Hepatocyte (in vitro differentiated cells): ENCODE measurements at places on chromosomes 5 and 9. TPM values are rescaled to one million over a fixed set of nuclear protein-coding genes. Genes with fewer than 3 reads are reported as not detected.

GRCh38 chr5:141641634-141642267, 5.0 kb downstream of the RELL2 start:
- H3K36me3 ChIP-seq, result no peaks in the 10 kb centered on the region
- H3K4me1 ChIP-seq, result peaks cover 9% of the 10 kb centered on the region
- H3K27me3 ChIP-seq, result no peaks in the 10 kb centered on the region
- no peak overlapping the region for H3K27ac ChIP-seq
- DNase-seq, result peak; percentile 62

GRCh38 chr9:111282845-111283244, 47.2 kb downstream of the OR2K2 start:
- no peak for DNase-seq
- H3K27ac ChIP-seq, result no peak overlapping the region
- no peaks in the 10 kb centered on the region for H3K4me1 ChIP-seq
- no peaks in the 10 kb centered on the region for H3K27me3 ChIP-seq
- no peaks in the 10 kb centered on the region for H3K36me3 ChIP-seq
- no peak overlapping the region for H3K4me3 ChIP-seq

DNA sequence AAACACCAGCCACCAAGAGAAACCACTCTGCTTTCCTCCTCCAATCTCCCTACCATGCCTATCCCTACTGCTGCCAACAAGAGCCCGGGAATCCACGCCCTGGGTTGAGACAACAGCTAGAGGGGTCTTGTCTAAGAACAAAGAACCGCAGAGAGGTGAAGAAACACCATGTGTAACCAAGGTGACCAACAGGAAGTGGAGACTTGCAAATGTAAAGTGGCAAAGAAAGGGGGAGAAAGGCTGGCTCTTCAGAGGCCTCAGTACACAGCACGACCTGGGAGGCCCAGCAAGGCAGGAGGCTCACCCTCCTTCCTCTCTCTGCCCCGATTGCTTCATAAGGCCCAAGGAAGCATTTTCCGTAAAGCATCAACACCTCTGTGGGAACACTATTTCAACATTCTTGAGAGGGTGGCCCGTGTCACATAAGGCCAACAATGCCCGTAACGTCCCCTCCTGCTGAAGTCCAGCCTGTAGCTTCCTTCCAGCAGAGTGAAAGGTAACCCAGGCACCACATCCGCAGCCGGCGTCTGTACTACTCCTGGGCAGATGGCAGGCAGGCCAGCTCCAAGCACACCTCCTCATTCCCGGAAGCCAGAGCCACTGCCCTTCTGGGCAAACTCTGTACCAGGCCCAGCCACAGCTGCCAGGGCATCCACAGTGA, 18.3 kb downstream of the CCNJL start:
- peaks cover 8% of the 10 kb centered on the region for H3K4me1 ChIP-seq
- DNase-seq, result no peak
- H3K27ac ChIP-seq, result peak overlapping the region; percentile 57
- no peaks in the 10 kb centered on the region for H3K36me3 ChIP-seq
- H3K27me3 ChIP-seq, result no peaks in the 10 kb centered on the region
- no peak overlapping the region for H3K4me3 ChIP-seq

- no peaks in the 10 kb centered on the region for H3K27me3 ChIP-seq
- no peak for DNase-seq
- H3K36me3 ChIP-seq, result no peaks in the 10 kb centered on the region
- no peak overlapping the region for H3K27ac ChIP-seq
These were observed 11.0 kb downstream of the RNF145 start for GRCh38 chr5:159198063-159199036.

DNA sequence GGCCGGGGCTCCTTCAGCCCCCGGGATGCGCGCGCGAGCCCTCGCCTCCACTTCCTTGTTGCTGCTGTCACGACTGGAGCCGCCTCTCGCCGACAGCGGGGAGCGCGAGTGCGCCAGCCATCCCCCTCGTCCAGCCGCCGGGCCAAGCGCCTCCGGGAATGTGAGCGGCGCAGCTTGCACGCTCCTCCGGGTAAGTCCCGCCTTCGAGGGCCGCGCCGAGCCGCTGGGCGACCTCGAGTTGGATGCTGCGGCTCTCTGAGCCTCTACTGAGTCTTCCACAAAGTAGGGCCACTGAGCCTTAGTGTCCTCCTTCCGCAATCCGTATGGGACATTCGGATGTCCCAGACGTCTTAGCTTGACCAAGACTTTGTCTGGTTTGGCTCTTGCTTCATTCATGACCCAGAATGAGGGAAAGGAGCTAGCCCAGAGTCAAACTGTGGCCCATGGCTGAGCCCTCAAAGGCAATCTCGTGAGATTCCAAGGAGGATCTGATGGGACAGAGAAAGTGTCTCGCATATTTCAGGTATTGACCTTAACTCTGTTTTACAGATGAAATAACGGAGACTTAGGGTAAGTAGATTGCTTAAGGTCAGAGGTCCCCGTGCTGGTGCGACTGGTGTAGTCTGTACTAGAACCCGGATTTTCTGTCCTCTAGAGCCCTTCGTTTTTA, 586 bp downstream of the HMGXB3 start:
- H3K4me1 ChIP-seq, result peaks cover 17% of the 10 kb centered on the region
- no peaks in the 10 kb centered on the region for H3K36me3 ChIP-seq
- peak overlapping the region; percentile 93 for H3K27ac ChIP-seq
- peak overlapping the region; percentile 77 for H3K4me3 ChIP-seq
- peak; percentile 67 for DNase-seq

DNA sequence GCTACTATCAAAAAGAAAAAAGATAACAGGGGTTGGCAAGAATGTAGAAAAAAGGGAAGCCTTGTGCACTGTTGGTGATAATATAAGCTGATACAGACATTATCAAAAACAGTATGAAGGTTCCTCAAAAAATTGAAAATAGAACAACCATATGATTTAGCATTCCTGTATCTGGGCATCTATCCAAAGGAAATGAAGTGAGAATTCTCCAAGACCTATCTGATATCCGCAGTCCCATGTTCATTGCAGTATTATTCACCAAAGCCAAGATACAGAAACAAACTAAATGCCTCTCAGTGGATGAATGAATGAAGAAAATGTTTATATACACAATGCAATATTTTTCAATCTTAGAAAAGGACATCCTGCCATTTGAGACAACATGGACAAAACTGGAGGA, 1943.3 kb downstream of the MAT2B start:
- no peak overlapping the region for H3K27ac ChIP-seq
- no peak overlapping the region for H3K4me3 ChIP-seq
- no peaks in the 10 kb centered on the region for H3K4me1 ChIP-seq
- no peaks in the 10 kb centered on the region for H3K36me3 ChIP-seq
- DNase-seq, result no peak
- no peaks in the 10 kb centered on the region for H3K27me3 ChIP-seq

- H3K27me3 ChIP-seq, result no peaks in the 10 kb centered on the region
- H3K4me3 ChIP-seq, result no peak overlapping the region
- H3K36me3 ChIP-seq, result no peaks in the 10 kb centered on the region
- H3K4me1 ChIP-seq, result no peaks in the 10 kb centered on the region
These were observed 24.8 kb upstream of the RLN1 start for GRCh38 chr9:5364294-5365024.

GRCh38 chr5:73171495-73171894, 1.5 kb upstream of the TMEM174 start:
- no peaks in the 10 kb centered on the region for H3K36me3 ChIP-seq
- no peaks in the 10 kb centered on the region for H3K4me1 ChIP-seq
- H3K27ac ChIP-seq, result no peak overlapping the region
- no peak overlapping the region for H3K4me3 ChIP-seq

GRCh38 chr9:129270903-129271431, 92.9 kb upstream of the IER5L start:
- DNase-seq, result no peak
- H3K27ac ChIP-seq, result no peak overlapping the region
- no peaks in the 10 kb centered on the region for H3K27me3 ChIP-seq
- H3K36me3 ChIP-seq, result no peaks in the 10 kb centered on the region

DNA sequence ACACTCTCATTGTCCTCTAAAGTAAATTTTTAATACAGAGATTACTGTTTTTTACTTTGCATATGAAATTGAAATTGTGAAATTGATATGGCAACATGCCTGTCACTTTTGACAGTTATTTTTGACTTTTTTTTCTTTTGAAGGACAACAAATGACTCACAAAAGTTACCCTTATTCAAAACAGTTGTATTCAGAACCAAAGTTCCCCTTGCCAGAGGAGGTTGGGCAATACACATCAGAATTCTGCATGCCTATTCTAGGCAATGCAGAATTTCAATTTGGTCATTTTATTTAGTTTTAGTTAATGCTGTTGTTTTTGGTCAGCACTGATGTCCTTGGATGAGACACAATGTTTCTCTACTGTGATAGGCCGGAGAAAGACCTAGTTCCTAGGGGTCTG, 299.1 kb upstream of the PRR16 start:
- H3K4me1 ChIP-seq, result no peaks in the 10 kb centered on the region
- no peaks in the 10 kb centered on the region for H3K27me3 ChIP-seq
- DNase-seq, result no peak
- no peak overlapping the region for H3K27ac ChIP-seq
- H3K36me3 ChIP-seq, result no peaks in the 10 kb centered on the region

- peaks cover 7% of the 10 kb centered on the region for H3K4me1 ChIP-seq
- no peak for DNase-seq
- H3K27ac ChIP-seq, result no peak overlapping the region
- H3K4me3 ChIP-seq, result no peak overlapping the region
- peaks cover 12% of the 10 kb centered on the region for H3K36me3 ChIP-seq
These were observed 22.0 kb downstream of the CCNH start for GRCh38 chr5:87390576-87391199.

DNA sequence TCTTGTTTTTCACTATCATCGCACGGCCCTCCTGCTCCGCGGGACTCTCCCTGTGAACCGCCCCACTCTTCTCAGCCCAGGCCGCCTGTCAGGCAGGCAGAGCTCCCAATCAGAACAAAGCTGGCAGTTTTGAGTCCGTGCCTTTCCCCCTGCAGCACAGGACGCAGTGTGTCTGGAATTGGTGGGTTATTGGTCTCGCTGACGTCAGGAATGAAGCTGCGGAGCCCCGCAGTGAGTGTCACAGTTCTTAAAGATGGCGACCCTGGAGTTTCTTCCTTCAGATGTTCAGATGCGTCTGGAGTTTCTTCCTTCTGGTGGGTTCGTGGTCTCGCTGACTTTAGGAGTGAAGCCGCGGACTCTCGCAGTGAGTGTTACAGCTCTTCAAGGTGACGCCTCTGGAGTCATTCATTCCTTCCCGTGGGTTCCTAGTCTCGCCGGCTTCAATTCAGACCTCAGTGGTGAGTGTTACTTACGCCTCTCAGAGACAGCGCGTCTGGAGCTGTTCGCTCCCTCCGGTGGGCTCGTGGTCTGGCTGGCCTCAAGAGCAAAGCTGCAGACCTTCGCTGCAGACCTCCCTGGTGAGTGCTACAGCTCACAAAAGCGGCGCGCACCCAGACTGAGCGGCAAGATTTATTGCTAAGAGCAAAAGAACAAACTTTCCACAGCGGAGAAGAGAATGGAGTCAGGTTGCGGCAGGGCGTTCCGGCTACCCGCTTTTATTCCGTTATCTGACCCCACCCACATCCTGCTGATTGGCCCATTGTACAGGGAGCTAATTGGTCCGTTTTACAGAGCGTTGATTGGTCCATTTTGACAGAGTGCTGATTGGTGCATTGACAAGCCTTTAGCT, 7.4 kb downstream of the ZDHHC11B start:
- no peaks in the 10 kb centered on the region for H3K4me1 ChIP-seq
- H3K27ac ChIP-seq, result no peak overlapping the region
- H3K36me3 ChIP-seq, result no peaks in the 10 kb centered on the region
- no peaks in the 10 kb centered on the region for H3K27me3 ChIP-seq

GRCh38 chr5:110045158-110045557, 355.4 kb downstream of the MAN2A1 start:
- no peak overlapping the region for H3K4me3 ChIP-seq
- no peak for DNase-seq
- H3K27ac ChIP-seq, result no peak overlapping the region

- H3K36me3 ChIP-seq, result no peaks in the 10 kb centered on the region
- H3K4me3 ChIP-seq, result no peak overlapping the region
- H3K4me1 ChIP-seq, result peaks cover 11% of the 10 kb centered on the region
- H3K27me3 ChIP-seq, result no peaks in the 10 kb centered on the region
- no peak for DNase-seq
These were observed 61.6 kb upstream of the RPS23 start for GRCh38 chr5:82339792-82340191.

GRCh38 chr9:38007016-38007415, 62.0 kb downstream of the SHB start:
- peak overlapping the region; percentile 93 for H3K27ac ChIP-seq
- H3K4me3 ChIP-seq, result no peak overlapping the region
- DNase-seq, result no peak
- H3K27me3 ChIP-seq, result no peaks in the 10 kb centered on the region

- H3K36me3 ChIP-seq, result no peaks in the 10 kb centered on the region
- no peak overlapping the region for H3K4me3 ChIP-seq
- H3K27me3 ChIP-seq, result no peaks in the 10 kb centered on the region
- no peak overlapping the region for H3K27ac ChIP-seq
- H3K4me1 ChIP-seq, result no peaks in the 10 kb centered on the region
- no peak for DNase-seq
These were observed 482.9 kb downstream of the TMEM38B start for GRCh38 chr9:106177216-106177615.

DNA sequence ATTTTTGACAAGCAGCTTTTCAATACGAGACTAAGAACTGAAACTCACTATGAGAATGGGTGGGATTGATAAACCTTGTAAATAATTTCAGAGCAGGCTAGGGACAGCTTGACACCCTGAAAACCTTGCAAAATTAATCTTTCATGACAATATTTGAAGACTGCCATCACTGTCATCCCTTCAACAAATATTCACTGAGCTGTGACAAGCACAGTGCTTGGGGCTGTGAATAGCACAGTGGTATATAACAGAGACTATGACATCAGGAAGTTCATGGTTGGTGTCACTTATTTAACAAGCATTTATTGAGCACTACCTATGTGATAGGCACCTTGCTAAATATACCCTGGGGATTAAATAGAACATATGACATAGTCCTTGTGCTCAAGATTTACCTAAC, 741.0 kb upstream of the RIOK2 start:
- no peaks in the 10 kb centered on the region for H3K4me1 ChIP-seq
- no peaks in the 10 kb centered on the region for H3K36me3 ChIP-seq
- DNase-seq, result no peak
- no peak overlapping the region for H3K4me3 ChIP-seq
- H3K27ac ChIP-seq, result no peak overlapping the region

GRCh38 chr5:74409712-74410111, 230.8 kb downstream of the ENC1 start:
- DNase-seq, result no peak
- H3K4me3 ChIP-seq, result no peak overlapping the region
- peaks cover 26% of the 10 kb centered on the region for H3K4me1 ChIP-seq
- H3K27ac ChIP-seq, result peak overlapping the region; percentile 11
- H3K27me3 ChIP-seq, result no peaks in the 10 kb centered on the region

PLPP7 gene
- 0.20 TPM in 1 of 2 replicates, not detected in the other for total RNA-seq

EDIL3 gene
- total RNA-seq, result 35.6 and 42.4 TPM in 2 replicates

LHX6 gene
- 0.10 and 0.16 TPM in 2 replicates for total RNA-seq

SLC6A18 gene
- not detected in 2 replicates for total RNA-seq

IL5 gene
- total RNA-seq, result not detected in 2 replicates

GADD45G gene
- 14.7 and 15.7 TPM in 2 replicates for total RNA-seq

TMEM171 gene
- total RNA-seq, result 1.3 and 2.9 TPM in 2 replicates

C5orf52 gene
- total RNA-seq, result not detected in 2 replicates
